ENCODE measurements at places on chromosomes 11 and 22.
A peak's percentile ranks its signal among the peaks of the same experiment; 100 is the strongest.

GRCh38 chr22:29454276-29454675 is 15.9 kb downstream of the RFPL1 start:
- DNase-seq, result no peak

DNA sequence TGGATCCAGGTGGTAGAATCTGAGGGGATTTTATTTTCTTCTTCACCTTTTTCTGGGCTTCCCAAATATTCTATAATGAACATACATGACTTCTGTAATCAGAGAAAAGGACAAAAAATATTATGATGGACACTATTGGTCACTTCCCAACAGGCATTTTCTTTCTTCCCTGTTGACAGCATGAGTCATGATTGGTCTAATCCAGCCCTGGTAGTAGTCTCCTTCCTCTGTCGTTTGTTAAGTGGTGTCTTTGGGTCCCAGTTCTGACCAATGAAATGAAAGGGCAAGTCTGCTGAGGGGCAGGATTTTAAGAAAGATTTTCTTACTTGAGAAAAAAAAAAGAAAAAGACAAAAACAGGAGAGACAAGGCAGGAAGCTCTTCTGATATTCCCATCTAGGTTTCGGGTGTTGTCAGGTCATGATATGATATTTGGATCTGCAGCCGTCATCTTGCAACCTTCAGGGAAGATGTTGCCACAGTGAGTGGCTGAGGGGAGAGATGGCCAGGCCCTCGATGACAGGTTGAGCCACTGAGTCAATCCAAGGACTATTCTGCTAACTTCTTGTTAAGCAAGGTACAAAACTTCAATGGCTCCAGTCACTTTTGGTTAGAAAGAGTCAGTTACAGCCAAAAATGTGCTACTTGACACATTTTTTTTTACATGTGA is 23.3 kb upstream of the PLEKHB1 start:
- peak; percentile 39 for DNase-seq

- no peak for DNase-seq
Observed at GRCh38 chr11:2587976-2588748, 111.6 kb downstream of the KCNQ1OT1 start.

DNA sequence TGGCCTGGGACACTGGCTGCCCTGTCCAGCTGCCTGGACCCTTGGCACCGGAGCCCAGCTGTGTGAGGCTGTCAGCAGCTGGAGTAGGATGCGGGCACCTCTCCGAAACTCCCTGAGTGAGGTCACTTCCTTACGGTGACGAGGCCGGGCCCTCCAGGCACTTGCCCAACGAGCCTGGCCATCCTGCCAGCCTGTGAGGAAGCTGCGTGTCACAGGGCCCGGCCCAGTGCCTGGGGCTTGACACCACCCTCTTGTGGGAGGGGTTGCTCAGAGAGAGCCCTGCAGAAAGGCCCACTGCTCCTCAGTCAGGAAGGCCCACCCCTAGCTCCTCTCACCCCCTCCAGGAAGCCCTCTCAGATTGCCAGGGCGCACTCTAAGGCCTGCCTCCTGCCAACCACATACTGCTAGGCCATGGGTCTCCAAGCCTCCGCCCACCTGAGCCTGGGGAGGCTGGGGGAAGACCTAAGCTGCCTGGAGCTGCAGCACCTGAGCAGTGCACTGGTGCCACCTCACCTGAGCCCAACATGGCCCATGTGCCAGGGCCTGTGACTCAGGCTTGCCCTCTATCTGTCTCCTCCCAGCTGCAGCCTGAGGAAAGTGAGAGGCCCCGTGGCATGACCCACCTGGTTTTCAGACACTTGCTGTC is 4.3 kb upstream of the PHLDA2 start:
- DNase-seq, result peak; percentile 43

GRCh38 chr11:65538915-65539743 is 14.2 kb downstream of the SCYL1 start:
- no peak for DNase-seq

- no peak for DNase-seq
Observed at GRCh38 chr11:26710489-26710888, 11.4 kb downstream of the SLC5A12 start.

DNA sequence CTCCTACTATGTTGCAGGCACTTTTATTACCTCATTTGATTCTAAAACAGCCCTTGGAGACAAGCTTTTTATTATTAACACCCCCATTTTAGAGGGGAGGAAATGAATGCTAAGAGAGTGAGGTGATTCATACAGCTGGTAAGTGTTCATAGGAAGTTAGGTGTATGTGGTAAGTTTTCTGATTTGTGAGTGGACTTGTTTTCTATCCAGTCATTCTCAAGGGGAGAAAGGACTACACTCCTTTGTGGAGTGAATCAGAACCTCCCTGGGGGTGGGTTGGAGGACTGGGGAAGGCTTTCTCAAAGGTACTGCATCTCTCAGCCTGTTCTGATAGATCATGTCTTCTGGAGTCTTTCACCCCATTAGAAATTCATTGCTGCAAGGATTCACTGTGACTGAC is 23.5 kb downstream of the PKNOX2 start:
- DNase-seq, result no peak

- DNase-seq, result no peak
Observed at GRCh38 chr22:24101966-24102365, 79.3 kb upstream of the SUSD2 start.

DNA sequence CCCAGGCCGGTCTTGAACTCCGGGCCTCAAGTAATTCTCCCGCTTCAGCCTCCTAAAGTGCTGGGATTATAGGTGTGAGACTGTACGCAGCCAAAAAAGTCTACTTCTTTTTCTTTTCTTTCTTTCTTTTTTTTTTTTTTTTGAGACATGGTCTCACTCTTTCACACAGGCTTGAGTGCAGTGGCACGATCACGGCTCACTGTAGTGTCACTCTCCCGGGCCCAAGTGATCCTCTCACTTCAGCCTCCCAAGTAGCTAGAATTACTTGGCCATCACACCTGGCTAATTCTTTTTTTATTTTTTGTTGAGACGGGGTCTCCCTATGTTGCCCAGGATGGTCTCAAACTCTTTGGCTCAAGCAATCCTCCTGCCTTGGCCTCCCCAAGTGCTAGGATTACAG is 3.6 kb upstream of the UBE2L3 start:
- no peak for DNase-seq

DNA sequence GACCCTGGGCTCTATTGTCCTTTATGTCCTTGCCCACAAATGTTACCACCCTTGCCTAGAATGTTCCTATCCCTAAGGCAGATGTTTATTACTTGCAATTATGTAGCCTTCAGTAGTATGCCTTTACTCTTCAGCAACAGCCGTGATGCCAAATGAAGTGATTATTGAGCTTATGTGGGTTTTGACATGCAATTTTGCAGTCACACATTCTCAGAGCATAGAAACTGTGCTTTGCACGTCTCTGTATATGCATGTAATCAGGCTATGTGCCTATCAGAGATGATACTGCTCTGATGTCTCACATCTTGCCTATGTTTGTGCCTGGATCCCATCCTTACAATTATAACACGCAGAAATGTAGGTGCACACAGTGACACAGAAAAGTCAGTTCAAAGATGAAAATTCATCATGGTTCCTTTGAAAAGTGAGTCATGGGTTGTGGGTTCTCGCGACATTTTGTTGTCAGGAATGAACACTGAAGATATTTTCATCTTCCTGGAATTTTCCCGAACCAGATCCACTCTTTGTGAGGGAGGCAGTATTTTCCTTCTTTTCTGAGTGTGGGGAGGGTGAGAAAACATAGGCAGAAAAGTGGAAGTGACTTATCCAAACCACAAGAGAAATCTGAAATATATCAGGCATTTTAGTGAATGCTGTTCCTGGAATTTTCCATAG is 81.1 kb downstream of the BMAL1 start:
- no peak for DNase-seq

DNA sequence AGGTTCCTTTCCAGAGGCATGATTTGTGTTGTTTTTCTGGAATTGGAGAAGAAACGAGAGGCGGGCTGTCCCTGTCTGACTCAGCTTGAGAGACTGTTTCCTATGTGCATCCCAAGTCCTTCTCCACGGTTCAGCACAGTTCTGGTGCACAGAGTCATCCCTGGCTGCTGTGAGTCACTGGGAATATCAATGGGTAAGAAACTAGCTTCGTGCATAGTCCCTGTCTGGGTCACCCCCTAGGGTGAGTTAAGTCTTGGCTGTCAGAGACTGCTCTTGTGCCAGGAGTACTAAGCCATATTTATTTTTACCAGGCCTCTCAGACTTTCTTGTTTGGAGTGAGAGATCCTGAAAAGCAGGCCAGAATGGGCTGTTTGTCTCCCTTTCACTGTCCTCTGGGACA is 2.4 kb upstream of the LRP4 start:
- DNase-seq, result no peak
